NCI-H460 (cell line): ENCODE measurements at places on chromosomes 5 and 9. TPM values are rescaled to one million over a fixed set of nuclear protein-coding genes. Genes with fewer than 3 reads are reported as not detected.

- DNase-seq: no peak
Observed at GRCh38 chr5:55219770-55220169, 7.3 kb downstream of the MCIDAS start.

- DNase-seq: no peak
Observed at GRCh38 chr5:17259630-17260257, 42.3 kb downstream of the BASP1 start.

Gene CFAP77
- not detected in 2 replicates for total RNA-seq

Gene IFNB1
- total RNA-seq: not detected in 2 replicates

Gene PRDM12
- total RNA-seq: 0.30 TPM in 1 of 2 replicates, not detected in the other

GRCh38 chr5:10293907-10294662 lies 13.6 kb downstream of the CMBL start:
- no peak for DNase-seq
